ENCODE measurements at places on chromosomes 7 and 10.
A peak's percentile ranks its signal among the peaks of the same experiment; 100 is the strongest.

DNA sequence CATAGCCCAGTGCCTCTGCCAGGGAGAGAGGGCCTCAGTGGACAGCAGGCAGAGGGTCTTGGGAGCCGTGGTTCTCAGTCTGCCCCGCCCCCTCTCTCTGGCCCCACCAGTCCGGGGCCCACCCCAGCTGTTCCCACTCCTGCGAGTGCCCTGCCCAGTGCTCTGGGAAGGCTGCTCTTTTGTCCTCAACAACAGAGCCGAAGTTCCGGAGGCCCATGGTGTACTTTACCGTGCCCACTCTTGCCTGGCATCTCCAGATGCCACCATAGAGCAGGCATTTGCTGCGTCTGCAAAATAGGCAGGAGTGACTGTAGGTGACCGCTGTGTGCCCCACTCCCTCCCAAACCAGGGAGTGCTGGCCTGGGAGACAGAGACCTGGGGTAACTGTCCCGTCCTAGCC lies 29.3 kb upstream of the PCBD1 start:
- no peak for DNase-seq

DNA sequence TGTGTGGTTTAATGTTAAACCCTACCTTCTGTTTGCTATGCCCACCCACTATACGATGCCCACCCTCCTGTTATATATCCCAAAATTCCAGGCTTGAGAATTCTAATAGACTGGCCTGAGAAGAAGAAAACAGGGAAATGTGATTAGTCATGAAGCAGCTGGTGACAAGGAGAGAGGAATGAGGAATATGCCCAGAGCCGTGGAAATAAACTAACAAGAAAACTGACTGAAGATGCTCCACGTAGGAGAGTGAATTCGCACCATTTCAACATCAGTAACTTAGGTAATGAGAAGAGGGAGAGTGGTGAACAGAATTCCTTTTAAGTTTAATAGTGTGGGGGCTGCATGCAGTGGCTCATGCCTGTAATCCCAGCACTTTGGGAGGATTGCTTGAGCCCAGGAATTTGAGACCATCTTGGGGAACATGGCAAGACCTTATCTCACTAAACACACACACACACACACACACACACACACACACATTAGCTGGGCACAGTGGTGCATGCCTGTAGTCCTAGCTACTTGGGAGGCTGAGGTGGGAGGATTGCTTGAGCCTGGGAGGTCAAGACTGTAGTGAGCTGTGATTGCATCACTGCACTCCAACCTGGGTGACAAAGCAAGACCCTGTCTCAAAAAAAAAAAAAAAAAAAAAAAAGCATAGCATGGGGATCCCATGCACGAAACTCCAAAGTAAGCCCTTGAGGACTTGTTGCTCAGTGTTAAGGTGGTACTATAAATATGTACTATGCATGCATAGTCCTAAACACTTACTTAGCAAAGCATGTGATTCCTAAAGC lies 16.1 kb upstream of the SYPL1 start:
- DNase-seq = no peak

DNA sequence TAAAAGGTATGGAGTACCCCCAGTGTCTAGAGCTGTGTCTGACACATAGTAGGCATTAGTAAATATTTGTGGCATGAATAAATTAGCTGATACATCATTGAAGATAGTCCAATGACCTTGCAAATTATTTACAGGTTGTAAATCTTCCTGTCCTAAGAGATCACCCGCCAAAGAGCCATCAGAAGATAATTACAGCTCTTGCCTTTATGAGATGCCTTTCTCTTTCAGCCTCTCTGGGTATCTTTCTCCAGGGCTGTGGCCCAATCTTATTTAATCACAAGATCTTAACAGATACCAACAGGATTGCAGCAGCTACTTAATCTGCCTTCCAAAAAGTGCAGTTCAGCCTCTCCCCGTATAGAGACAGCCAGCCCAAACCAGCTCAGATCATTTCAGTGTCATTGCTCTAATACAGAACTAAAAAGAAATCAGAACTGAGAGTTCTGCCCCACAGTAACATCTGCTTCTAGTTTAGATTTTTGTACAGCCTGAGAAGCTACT lies 41.5 kb downstream of the MYOF start:
- DNase-seq = peak; percentile 56

GRCh38 chr7:142560166-142560565 lies 189.1 kb upstream of the PRSS1 start:
- DNase-seq = no peak

DNA sequence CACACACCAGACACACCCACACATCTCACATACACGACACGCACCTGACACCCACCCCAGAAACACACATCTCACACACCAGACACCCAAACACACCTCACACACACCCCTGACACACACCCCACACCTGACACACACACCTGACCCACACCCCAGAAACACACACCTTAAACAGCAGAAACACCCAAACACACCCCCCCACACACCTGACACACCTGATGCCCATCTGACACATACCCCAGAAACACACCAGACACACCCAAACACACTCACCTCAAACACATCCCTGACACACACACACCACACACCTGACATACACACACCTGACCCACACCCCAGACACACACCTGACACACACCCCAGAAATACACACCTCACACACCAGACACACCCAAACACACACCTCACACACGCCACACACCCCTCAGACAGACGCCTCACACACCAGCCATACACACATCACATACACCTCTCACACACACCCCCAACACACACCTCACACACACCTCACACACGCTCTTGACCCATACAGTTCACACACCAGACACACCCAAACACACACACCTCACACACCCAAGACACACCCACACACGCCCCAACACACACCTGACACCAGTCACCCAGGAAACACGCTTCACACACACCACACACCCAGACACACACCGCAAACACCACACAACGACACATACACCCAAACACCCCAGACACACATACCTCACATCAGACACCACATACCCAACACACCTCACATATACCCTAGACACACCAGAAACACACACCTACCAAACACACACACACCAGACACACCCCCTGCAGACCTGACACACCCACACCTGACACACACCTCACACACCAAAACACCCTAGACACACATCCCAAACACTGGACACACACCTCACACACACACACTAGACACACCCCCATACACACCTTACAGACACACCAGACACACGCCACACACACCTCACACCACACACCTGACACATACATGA lies 1.7 kb upstream of the CALY start:
- DNase-seq = no peak

- no peak for DNase-seq
Observed at GRCh38 chr7:81769891-81770727, at the start of gene HGF. HGF (minus strand) TSS chr7:81770047; CDS start chr7:81769971, 76 bp downstream.

GRCh38 chr7:86863452-86863851 lies 196.0 kb downstream of the ELAPOR2 start:
- DNase-seq = no peak

GRCh38 chr10:48439581-48440041 lies 133.1 kb downstream of the MAPK8 start:
- peak; percentile 7 for DNase-seq

- no peak for DNase-seq
Observed at GRCh38 chr10:59877191-59877671, 29.1 kb downstream of the CCDC6 start.
